ENCODE measurements at places on chromosomes 16 and 17. TPM values are rescaled to one million over a fixed set of nuclear protein-coding genes. Genes with fewer than 3 reads are reported as not detected.
A peak's percentile ranks its signal among the peaks of the same experiment; 100 is the strongest.

The KRTAP9-4 gene
- not detected for total RNA-seq

The TM4SF5 gene
- not detected for total RNA-seq

The PYY gene
- not detected for total RNA-seq

The FMNL1 gene
- total RNA-seq, result 7.4 TPM

The C16orf54 gene
- 3.3 TPM for total RNA-seq

GRCh38 chr16:78584213-78584860 lies 484.9 kb downstream of the WWOX start:
- no peaks in the 10 kb centered on the region for H3K4me1 ChIP-seq
- no peak for DNase-seq
- H3K4me3 ChIP-seq, result no peak overlapping the region
- H3K36me3 ChIP-seq, result no peaks in the 10 kb centered on the region
- no peaks in the 10 kb centered on the region for H3K27me3 ChIP-seq

DNA sequence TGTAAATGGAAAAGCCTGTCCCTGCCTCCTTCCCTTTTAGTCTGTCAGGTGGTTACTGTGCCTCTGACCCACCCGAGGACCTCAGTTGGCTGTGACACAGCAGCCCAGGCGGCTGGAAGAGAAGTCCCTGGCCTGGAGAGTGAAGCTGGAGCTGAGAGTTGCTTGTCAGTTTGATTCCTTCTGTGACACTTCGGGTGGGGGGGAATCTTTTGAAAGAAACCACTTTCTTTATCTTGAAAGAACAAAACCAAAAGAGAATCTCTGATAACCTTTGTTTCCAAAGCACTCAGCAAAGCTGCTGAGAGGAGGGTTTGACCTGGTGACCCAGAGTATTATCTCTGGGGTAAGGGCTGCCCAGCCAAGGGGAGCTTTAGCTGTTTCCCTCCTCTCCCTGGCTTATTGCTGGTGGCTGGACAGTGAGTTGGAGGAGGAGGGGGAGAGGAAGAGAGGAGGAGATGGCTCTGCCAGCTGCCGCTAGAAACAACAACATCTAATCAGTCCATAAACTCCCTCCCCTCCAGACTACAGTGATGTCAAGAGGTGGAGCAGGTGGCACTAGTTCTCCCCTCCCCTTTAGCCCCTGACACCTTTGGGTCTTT lies 34.0 kb downstream of the YPEL2 start:
- peak overlapping the region; percentile 93 for H3K27ac ChIP-seq
- H3K27me3 ChIP-seq, result no peaks in the 10 kb centered on the region
- H3K36me3 ChIP-seq, result no peaks in the 10 kb centered on the region
- no peak for DNase-seq
- H3K4me1 ChIP-seq, result peaks cover 100% of the 10 kb centered on the region
- H3K4me3 ChIP-seq, result no peak overlapping the region

GRCh38 chr17:64698725-64699124 lies 36.6 kb upstream of the SMURF2 start:
- no peak overlapping the region for H3K4me3 ChIP-seq
- no peaks in the 10 kb centered on the region for H3K36me3 ChIP-seq
- DNase-seq, result no peak
- H3K27ac ChIP-seq, result no peak overlapping the region

GRCh38 chr17:58267347-58268324 lies 13.1 kb downstream of the MPO start:
- H3K4me3 ChIP-seq, result no peak overlapping the region
- no peaks in the 10 kb centered on the region for H3K36me3 ChIP-seq
- H3K27me3 ChIP-seq, result peaks cover 53% of the 10 kb centered on the region
- no peaks in the 10 kb centered on the region for H3K4me1 ChIP-seq
- H3K27ac ChIP-seq, result no peak overlapping the region
